ENCODE measurements at places on chromosomes 5 and 9. TPM values are rescaled to one million over a fixed set of nuclear protein-coding genes. Genes with fewer than 3 reads are reported as not detected.
A peak's percentile ranks its signal among the peaks of the same experiment; 100 is the strongest.

DNA sequence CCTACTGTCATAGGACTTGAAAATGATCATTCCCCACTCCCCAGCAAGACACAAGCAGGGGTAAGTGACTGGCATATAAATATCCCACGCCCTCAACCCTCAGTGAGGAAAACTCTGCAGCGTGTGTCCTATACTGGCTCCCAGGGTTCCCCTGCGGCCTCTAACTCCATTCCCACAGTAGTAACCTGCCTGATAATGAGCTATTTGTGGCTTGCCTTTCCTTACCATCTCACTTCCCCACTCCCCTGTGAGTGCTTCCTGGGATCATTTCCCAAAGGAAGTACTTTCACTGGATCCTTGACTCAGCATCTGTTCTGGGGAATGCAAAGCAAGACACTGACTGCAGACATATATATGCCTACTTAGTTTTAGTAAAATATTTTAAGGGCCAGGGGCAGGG, 14.3 kb downstream of the CDC14B start:
- DNase-seq = no peak

DNA sequence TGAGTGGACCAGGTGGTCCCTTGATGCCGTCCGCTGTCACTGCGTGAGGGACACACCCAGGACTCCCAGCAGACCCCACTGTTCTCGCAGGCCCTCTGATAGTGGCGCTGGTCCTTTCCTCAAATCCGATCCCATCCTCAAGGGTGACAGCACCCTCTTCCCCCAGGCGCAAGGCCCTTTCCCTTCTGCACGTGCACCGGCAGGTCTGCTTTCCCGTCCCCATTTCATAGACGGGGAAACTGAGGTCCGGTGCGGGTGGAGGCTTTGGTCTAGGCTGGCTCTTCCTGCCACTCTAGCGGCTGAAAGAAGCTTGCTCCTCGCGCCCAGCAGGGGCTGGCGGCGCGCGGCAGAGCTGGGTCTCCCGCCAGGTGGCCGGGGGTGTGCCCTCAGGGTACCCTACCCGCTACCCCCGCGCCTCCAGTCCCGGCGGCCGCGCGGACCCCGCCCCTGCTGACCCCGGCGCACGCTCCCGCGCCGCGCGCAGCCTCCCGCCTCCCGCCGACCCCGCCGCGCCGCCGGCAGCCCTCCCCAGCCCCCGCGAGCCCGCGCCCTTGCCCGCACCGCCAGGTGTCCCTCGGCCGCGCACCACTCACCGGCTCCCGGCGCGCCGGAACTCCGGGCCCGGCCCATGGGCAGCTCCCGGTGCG, 453 bp downstream of the RASGEF1C start:
- DNase-seq = no peak

DNA sequence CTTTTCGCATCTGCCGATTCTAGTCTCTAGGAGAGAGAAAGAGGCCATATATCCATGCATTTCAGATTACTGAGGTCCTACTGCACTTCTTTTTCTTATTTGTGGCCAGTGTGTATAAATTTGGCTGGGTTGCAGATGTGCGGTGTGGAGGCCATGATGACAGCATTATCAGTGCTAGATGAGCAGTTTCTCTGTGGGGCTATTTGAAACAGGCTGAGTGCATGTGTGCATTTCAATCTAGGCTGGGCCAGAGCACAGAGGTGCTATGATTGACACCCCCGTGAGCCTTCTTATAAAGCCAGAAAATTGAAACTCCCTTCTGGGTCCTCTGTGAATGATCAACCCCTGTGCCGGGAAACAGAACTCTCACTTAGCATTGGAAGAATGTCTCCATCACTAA, 70.0 kb downstream of the TMEM252 start:
- no peak for DNase-seq

GRCh38 chr9:121649476-121650216, 1.8 kb upstream of the DAB2IP start:
- DNase-seq = no peak

DNA sequence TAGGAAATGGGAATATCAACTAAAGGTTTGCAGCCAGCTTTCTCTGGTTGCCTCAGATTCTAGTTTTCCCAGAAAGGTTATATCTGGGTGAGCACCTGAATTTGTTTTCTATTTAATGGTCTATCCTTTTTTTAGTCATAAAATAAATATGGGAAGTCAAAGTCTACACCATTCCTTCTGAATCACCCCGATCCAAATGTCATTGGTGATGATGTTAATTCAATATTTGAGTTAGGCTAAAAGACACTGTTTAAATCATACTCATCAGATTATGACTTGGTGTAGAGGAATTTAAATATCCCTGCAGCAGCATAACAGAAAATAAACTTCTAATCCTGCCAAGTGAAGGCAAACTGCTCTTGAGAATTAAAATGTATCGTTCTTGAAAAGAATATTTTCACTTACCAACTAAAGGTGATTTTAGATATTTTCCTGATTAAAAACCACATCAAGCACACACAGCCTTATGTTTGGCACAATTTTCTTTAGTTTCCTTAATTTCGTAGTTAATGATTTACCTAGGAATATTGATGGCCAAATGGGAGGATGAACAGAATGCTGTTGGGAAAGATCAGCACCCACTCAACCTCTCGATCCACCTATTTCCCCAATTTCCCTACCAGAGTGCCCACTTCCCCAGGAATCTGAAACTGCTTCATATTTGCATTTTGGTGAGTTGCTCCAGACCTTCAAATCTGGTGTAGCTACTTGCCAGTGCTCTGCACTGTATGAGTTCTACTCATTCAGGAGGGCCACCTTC, 103.1 kb upstream of the TSLP start:
- peak; percentile 7 for DNase-seq

DNA sequence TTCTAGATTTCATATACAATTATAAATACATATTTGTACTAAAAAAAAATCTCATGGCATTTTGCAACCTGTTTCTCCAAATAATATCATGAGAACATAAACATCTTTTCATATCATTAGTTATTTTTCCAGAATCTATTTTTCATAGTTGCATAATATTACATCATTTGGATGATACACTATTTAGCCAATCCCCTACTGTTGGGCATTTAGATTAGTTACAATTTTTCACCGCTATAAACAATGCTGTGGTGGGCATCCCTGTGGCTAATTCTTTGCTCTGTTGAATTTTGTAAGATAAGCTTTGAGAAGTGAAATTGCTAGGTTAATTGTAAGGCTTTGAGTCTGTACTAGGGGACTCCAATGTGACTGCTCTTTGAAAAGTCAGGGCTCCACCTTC, 2.2 kb upstream of the FOXI1 start:
- DNase-seq = no peak

- DNase-seq = peak; percentile 61
Measured at GRCh38 chr5:33299621-33300208, 141.1 kb upstream of the TARS1 start.

DNA sequence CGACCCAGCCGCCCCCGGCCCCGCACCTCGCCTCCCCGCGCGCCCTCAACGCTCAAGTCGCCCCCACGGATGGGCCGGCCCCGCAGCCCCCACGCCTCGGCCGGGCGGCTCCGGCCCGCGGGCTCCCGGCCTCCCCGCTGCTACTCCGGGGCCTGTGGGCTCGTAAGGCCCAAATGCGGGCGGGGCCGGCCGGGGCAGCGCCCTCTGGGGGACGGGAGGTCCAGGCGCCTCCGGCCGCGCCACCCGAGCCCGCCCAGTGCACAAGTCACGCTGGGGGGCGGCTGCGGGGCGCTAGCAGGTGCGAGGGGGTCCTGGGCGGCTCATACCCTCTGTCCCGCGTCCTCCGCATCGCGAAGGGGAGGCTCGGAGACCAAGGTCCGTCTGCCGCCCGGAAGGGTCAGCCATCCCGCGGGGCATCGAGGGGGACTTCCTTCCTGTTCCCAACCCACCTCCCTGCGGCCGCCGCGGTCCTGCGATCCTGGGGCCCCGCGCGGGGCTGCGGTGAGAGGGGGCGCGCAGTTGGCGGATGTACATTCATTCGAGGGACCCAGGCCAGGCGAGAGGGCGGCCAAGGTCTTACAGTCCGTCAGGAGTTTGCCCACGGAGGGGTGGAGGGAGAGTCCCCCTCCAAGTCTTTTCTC, at the start of gene CIZ1:
CIZ1 (minus strand) TSS at position 167 of the 641 bp plus-strand sequence. CDS start 715 bp downstream, outside the sequence.
- peak; percentile 79 for DNase-seq

- no peak for DNase-seq
Measured at GRCh38 chr5:109923205-109923604, 233.5 kb downstream of the MAN2A1 start.

DNA sequence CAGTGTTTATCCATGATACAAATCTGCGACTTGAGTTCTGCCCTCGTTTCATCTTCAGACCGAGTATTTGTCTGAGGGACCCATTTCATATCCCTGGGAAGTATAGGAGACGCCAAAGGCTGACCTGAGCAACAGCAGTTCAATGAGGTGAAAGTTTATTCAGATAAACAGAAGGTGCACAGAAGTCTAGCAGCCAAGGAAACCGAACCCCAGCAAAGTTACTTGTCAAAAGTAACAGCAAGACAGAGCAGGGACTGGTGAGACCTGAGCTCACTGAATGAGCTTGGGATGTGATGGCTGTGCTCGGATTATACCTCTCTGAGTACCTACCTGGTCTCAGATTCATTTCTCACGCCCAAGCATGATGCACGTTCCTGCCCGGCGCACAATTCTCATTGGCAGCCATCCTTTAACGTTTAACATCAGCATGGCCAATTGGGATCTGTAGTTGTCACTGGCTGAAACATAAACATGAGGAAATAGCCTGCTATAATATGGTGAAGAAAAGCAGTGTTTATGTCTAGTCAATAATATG, 599 bp downstream of the LYRM7 start:
- no peak for DNase-seq

DNA sequence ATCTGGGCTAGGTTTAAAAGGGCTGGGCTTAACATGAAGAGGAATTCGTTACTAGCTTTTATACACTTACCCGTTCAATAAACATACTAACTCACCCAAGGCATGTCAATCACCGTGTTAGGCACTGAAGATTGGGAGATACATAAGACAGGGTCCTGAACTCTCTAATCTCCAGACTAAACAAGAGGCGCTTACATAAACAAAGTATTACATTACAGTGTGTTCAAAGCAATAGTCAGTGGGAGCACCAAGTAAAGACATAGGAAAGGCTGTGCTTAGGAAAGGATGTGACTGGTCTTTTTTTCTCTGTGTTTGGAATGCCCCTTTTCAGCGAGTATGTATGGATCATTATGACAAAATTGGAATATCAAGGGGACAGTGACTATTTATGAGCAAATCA, 203.6 kb upstream of the ADRA1B start:
- DNase-seq = peak; percentile 39

DNA sequence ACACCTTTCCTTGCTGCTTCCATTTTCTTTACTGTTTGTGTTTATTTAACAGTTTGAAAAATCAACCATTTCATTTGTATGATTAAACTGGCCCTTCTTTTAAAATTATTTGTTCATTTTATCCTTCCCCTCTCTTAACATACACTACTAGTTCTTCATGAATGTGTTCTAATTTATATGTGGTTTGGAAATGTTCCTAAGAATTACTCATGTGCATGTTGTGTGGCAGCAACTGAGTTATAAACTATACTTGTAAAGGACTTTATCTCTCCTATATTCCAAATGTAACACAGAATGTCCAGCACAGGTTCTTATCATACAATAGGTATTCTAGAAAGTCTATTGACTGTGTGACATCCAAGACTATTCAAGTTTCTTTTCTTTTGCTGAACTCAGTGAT, 358.2 kb upstream of the MEF2C start:
- DNase-seq = peak; percentile 79

GRCh38 chr9:108511307-108511706, 344.5 kb downstream of the ACTL7B start:
- peak; percentile 84 for DNase-seq

- DNase-seq = no peak
Measured at GRCh38 chr5:158275511-158275910, 416.6 kb upstream of the CLINT1 start.

- DNase-seq = no peak
Measured at GRCh38 chr9:117470902-117471301, 56.0 kb upstream of the ASTN2 start.

DNA sequence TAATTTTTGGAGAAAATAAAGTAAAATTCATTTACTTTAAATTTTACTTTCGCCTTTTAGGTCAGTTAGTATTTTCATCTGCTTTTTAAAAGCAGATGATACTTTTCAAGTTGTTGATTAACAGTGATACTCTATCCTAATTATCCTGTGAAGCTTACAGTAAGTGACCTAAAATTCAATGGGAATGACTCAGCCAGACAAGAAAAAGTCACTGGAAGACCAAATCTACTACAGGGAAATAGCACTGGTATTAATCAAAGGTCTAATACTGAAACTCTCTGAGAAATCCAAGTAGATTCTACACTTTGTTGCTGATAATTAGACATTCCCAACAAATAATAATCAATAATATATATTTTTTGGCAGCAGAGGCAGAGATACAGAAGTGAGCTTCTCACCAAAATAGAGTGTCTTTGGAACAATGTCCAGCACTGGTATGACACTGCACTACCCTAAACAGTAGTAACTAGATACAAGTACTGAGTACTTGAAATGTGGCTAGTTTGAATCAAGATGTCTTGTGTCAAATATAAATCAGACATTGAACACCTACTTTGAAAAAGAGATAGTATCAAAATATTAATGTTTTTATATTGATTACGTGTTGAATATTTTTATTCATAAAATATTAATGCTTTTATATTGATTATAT, 22.8 kb upstream of the ELL2 start:
- DNase-seq = peak; percentile 36

DNA sequence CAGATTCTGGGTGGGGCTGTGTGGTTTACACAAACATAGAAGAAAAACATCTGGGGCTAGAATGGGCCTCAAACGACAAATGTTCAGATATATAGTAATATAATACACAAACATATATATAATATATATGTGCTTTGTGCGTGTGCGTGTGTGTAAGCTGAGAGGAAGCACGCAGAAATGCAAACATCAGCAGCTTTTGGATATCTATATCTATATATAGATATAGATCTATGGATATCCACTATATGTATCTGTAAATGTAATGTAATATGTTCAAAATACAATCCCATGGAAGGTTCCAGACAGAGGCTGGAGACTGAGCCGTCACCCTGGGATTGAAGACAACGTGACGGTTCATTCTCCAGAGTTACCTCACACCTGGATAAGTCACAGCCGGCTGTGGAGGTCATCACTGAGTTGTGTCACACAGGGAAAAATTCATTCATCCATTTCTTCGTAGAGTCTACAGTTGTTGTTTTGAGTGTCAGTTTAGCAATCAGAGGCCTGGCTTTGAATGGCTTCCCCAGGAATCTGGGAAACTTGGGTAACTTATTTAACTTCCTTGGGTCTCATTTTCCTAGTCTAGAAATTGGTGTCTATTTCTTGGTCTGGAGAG, 123.0 kb upstream of the CPEB4 start:
- DNase-seq = peak; percentile 5

GRCh38 chr5:165620394-165620793, 2115.0 kb downstream of the MAT2B start:
- DNase-seq = peak; percentile 100

- no peak for DNase-seq
Measured at GRCh38 chr5:94807985-94808384, 189.5 kb downstream of the SLF1 start.

The NPR3 gene
- 87.3 TPM for polyA plus RNA-seq

The PRRC1 gene
- 125 TPM for polyA plus RNA-seq

The FBXO10 gene
- polyA plus RNA-seq = 7.6 TPM

The SPARC gene
- 6,513 TPM for polyA plus RNA-seq

The BTNL8 gene
- polyA plus RNA-seq = not detected

The ZNF883 gene
- 3.1 TPM for polyA plus RNA-seq

The CAMSAP1 gene
- polyA plus RNA-seq = 5.0 TPM

The PROB1 gene
- polyA plus RNA-seq = 0.43 TPM

The PCDHB15 gene
- 0.31 TPM for polyA plus RNA-seq

The IGIP gene
- 1.5 TPM for polyA plus RNA-seq

The PDLIM4 gene
- 41.5 TPM for polyA plus RNA-seq

The SLC26A2 gene
- 10.3 TPM for polyA plus RNA-seq

The SLC1A1 gene
- 64.1 TPM for polyA plus RNA-seq

The ZCCHC7 gene
- polyA plus RNA-seq = 12.4 TPM

The TXNDC8 gene
- not detected for polyA plus RNA-seq

Data from fibroblast of lung (primary cell).